ENCODE measurements at places on chromosomes 11 and 22.

- DNase-seq: no peak
These were observed 500.3 kb downstream of the NELL1 start for GRCh38 chr11:21169639-21170038.

DNA sequence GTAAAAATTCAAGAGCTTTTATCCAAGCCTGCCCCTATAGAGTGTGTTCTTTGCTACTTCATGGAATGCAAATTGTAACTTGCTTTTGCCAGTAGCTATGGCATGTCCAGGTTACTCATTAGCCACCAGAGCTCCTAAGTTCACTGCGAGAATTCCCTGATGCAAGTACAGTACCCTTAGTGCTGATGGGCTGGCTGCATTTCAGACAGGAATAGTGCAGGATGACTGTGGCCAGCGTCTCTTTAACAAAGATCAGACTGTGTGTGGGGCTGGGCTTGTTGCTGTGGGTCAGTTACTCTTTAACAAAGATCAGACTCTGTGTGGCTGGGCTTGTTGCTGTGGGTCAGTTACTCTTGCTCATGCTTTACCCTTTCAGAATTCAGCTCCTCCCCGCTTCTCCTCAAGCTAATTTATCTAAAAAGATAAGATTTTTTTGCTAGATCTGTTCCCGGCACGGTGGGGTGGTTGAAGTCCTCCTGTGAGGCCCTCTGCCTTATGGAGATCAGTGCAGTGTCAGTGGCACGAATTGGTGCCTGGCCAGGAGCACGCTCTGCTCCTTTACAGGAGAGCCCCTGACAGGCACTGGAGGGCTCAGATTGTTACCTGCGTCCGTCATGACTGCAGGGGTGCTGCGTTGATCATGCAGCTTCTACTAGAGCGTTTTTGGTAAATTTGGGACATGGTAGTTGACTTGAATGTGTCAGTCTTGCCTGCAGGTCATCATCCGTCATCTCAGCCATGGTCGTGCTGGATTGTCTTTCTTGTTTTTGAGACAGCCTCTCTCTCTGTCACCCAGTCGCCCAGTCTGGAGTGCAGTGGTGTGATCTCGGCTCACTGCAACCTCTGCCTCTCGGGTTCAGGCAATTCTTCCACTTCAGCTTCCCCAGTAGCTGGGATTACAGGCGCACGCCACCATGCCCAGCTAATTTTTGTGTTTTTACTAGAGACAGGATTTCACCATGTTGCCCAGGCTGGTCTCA lies 27.0 kb downstream of the AP2A2 start:
- DNase-seq: no peak

DNA sequence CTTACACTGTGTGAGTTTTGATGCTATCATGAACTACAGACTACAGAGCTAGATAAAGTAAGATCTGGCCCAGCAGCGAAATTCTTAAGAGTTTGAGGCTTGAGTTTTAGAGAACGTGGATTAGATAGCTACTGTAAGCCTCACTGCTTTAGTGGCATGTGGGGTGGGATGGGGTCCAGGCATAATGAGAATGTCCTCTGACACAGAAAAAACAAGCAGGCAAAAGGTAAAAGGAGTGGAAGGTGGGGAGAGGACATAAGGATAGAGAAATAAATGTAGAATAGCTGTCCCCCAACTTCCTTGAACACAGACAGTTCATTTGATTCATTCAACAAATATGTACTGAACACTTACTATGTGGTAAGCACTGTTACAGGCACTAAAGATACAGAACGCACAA lies 324.5 kb upstream of the PITPNB start:
- no peak for DNase-seq

GRCh38 chr22:48477031-48477721 lies 1350.5 kb downstream of the BRD1 start:
- DNase-seq: no peak

DNA sequence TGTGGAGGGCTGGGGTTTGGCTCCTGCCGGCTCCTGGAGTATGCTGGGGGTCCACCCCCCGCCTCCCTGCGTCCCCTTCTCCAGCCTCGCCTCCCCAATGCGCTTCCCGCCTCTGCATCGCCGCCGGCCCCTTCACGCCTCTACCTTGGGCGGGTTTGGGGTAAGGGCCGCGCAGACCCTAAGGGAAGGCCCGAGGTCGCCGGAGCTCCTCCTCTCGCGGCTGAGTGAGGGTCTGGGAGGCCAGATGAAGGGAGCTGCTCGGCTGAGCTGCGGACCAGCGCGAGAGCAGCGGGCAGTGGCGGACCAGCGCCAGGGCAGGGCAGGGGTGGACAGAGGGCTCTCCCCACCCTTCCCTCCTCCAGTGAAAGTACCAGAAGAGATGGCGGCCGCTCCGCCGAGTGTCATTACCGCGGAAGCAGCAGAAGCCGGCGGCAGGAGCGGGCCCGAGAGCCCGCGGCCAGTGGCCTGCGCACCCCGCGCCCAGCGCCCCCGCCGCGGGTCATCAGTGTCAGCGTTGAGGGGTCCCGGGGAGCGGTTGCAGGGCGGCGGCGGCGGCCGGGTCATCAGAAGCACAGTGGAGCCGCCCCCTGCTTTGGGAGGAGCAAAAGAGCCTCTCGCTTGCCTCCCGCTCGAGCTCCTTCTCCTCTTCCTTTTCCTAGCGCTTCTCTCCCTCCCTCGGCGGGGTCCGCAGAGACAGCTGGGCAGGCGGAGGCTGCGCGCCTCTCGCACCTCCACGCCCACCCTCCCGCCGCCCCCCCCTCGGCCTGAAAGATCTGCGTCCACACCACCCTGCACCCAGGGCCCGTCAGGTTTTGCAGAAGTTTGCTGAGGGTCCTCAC lies 255.6 kb upstream of the CADM1 start:
- no peak for DNase-seq

DNA sequence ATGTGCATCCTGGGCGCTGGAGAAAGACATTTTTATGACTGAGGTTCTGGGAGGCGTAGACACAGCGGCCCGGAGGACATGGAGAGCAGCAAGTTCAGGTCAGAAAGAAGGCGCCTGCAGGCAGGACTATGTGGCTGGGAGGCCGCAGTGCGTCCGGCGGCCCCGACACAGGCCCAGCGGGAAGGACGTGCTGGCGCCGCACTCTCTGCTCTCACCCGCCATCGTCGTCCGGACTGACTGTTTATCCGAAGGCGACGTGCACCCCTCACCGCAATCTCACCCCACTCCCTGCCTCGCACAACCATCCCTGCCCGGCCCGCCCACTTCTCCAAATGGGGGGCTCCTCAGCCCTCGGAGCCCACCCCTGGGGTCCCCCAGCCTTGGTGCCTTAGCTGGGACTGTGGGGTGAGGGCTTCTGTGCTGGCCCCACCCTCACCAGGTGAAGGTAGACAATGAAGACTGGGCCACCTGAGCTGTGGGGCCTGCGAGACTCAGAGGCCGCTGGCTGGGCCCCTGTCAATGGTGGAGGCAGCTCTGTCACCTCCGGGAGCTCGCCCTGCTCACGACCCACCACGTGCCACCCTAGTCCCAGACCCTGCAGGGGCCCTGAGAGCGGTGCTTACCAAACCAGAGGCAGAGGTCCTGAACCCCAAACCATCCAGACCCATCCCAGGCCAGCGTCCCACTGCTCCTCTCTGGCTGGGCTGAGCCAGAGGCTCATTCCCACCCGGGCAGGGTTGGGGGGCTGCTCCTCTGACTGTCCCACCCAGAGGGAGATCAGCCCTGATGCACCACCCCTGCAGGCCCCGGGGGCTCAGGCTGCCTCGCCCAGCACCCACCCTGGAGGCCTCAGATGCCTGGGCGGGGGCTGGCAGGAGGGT lies 16.2 kb upstream of the MUC5B start:
- DNase-seq: no peak

DNA sequence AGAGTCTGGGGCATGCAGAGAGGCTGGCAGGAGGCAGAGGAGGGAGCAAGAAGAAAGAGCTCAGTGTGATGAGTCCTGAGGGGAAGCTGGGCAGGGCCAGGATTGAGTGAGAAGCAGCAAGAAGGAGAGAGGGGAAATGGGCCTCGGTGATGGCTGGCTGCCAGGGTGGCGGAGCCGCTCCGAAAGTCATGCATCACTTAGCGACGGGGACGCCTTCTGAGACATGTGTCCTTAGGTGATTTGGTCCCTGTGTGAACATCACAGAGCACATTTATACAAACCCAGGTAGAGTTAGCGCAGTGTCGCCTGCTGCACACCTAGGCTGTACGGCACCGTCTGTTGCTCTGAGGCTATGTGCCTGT lies 15.1 kb downstream of the TBC1D22A start:
- DNase-seq: peak; percentile 59

DNA sequence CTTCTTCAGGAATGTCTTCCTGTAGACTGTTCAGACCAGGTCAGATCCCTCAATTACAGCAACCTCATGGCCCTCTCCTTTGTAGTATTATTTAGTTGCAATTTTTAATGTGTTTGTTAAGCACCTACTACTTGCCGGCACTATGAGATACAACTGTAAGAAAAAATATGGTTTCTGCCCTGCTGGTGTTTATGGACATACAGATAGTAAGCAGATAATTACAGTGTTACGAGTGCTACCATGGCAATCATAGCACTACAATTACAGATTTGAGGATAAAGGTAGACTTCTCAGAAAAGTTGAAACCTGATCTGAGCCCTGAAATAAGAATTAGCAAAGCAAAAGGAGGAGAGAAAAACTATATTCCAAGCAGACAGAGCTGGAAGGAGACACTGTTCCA lies 2.8 kb downstream of the LRRC51 start:
- DNase-seq: no peak

DNA sequence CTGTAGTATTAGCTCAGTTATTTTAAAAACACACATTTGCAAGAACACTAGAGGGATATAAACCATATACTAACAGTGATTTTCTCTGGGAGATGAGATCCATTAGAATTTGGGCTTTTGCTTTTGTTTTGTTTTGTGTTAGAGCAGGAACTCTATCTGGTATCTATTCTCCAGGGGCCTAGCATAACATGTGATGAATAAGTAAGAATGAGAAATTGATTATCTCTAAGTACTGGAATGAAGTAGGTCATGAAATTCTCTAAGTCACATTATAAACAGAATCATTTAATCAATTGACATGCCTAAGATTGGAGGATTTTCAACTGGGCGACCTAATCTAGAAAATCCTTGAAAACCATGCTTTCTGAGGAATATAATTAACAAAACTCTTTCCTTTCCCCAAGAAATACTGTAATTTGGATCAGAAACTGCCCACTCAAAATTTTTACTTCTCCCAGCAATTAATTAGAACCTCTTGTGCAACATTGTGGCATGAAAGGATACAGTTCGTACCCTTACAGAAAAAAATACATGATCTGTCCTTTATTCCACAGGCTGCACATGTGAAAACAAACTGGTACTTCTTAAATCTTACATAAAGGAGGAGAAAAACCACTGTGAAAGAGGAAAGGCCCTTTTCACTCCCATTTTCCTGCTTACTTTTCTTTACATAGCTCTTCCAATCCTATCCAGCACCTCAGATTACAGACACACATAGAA lies 93.5 kb downstream of the MRTFA start:
- no peak for DNase-seq

GRCh38 chr11:134125507-134125906 lies 56.6 kb downstream of the JAM3 start:
- no peak for DNase-seq

GRCh38 chr11:76850815-76851214 lies 9.9 kb upstream of the ACER3 start:
- DNase-seq: no peak

DNA sequence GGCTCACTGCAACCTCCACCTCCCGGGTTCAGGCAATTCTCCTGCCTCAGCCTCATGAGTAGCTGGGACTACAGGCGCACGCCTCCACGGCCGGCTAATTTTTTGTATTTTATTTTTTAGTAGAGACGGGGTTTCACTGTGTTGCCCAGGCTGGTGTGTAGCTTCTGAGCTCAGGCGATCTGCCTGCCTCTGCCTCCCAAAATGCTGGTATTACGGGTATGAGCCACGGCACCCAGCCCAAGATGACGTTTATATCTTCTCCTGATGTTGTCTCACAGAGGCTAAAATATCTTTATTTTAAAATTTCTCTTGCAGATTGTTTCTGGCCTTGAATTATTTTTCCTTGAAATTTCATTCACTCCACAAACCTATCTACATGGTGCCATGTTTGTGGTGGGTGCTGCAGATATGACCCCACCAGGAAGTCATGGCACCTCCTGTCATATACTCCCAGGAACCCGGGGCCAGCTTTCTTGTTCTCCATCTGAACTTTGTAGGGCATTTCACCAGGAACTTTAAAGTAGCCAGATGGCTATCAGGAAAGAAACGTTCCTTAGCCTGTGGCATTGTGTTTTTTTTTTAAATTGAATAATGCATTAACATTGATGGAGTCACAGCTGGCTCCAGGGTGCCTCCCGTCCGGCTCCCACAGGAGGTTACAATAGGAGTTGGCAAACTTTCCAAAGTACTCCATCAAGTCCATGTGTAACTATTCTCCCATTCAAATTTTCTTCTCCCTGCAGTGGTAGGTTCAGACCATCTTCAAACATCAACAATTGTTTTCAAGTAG lies 42.0 kb upstream of the LIPT2 start:
- no peak for DNase-seq

DNA sequence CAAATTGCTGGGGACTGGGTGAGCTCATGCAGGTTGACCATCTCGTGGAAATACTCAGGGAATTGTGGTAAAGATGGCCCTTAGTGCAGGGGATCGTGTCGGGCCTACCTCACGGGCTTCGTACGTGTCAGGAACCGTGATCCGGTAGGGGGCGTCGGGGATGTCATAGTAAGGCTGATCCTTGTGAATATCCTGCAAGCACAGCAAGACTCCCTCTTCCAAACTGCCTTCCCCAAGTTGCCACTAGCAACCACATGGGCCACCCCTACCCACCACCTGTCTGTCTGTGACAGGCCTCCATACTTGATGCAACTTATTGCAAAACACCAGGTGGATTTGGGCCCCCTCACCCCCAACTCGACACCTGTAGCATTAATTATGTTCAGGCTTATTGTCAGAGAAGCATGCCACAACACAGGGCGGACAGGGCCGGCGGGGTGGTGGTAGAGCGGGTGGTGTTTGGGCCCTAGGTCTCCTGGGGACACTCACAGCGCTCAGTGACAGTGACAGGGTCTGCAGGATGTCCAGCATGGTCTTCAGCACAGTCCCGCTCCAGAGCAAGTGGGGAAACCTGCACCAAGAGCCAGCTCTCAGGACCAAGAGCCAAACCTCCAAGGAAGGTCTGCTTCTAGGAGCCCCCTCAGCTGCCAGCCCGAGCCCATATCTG lies 22.6 kb upstream of the SERPIND1 start:
- DNase-seq: no peak

DNA sequence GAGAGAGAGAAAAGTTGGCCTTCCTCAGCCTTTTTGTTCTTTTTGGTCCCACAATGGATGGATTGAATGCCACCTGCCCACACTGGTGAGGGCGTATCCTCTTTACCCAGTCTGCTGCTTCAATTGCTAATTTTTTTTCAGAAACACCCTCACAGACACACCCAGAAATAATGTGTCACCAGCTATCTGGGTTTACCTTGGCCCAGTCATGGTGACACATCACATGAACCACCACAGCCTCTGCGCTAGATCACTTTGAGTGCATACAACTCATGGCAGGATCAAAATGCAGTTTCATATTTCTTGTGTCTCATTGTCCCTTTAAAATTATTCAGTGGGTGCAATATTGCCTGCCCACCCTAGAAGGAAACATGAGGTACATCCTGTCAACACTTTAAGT lies 63.3 kb downstream of the ADAMTS15 start:
- DNase-seq: no peak

Measured in stimulated activated CD4-positive, alpha-beta T cell treated with anti-CD3 and anti-CD28 coated beads, Interleukin-2, amount 100 ng/mL, for 24 hours (primary cell).